IMR-90 (cell line): ENCODE measurements at places on chromosomes 12 and 14. TPM values are rescaled to one million over a fixed set of nuclear protein-coding genes. Genes with fewer than 3 reads are reported as not detected.
A peak's percentile ranks its signal among the peaks of the same experiment; 100 is the strongest.

DNA sequence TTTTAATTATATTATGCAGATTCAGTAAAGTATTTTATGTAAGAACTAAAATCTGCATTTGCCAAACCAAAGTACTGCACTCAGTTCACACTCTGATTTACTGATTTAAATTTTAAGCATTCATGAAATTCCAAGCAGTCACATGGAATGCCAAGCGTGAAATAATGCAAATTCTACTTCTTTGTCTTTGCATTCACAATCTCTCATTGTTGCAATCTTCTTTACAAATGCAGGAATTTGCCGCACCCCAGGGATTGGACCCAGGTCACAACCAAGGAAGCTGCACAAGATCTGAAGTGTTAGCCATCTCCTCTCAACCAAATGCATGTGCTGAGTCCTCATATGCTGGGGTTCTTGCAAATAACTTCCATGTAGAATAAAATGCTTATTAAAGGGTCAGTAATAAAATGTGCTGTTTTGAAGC, 71.9 kb downstream of the TUNAR start:
- DNase-seq = no peak
- no peaks in the 10 kb centered on the region for H3K4me1 ChIP-seq
- H3K4me3 ChIP-seq = no peak overlapping the region

DNA sequence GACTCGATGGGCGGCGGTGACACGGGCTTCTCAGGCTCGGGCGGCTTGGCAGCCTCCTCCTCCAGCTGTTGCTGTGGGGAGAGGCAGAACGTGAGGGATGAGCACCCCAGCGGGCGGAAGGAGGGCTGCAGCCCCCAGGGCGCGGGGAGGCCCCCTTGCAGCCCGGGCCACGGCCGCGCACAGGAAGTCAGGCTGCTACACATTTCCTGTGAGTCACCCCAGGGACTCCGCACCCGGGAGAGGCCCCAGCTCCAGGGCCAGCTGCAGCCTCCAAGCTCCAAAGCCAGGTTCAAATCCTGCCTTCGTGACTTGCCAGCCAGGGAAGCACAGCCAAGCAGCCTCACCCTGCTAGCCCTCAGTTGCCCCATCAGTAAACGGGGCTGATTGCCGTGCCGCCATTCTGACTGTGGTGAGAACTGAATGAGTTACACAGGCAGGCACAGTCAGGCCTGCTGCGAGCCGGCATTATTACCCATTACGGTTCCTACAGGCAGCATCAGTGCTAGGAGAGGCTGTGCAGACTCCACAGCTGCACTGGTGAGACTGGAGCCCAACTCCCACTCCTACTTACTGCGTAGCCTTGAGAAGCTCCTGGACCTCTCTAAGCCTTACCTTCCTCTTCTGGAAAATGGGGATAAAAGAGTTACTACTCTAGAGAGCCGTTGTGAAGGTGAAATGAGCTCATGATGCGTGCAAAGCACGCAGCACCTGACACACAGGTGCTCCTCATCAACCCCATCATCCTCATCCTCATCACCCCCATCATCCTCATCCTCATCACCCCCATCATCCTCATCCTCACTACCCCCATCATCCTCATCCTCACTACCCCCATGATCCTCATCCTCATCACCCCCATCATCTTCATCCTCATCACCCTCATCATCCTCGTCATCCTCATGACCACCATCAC, 100.9 kb downstream of the NCOR2 start:
- DNase-seq = peak; percentile 16
- H3K36me3 ChIP-seq = peaks cover 60% of the 10 kb centered on the region
- H3K27ac ChIP-seq = no peak overlapping the region
- no peaks in the 10 kb centered on the region for H3K27me3 ChIP-seq
- H3K4me1 ChIP-seq = no peaks in the 10 kb centered on the region
- H3K4me3 ChIP-seq = no peak overlapping the region

- no peaks in the 10 kb centered on the region for H3K4me1 ChIP-seq
- H3K4me3 ChIP-seq = no peak overlapping the region
- H3K27ac ChIP-seq = no peak overlapping the region
Observed at GRCh38 chr12:13702381-13702780, 279.0 kb downstream of the GRIN2B start.

GRCh38 chr14:54686219-54686870, 119.4 kb downstream of the SAMD4A start:
- H3K36me3 ChIP-seq = no peaks in the 10 kb centered on the region; the same call in 1 of the 2 replicates
- no peaks in the 10 kb centered on the region for H3K27me3 ChIP-seq
- peak overlapping the region; percentile 72; the same call in 1 of the 2 replicates for H3K27ac ChIP-seq
- peak; percentile 91 for DNase-seq
- peaks cover 46% of the 10 kb centered on the region for H3K4me1 ChIP-seq

DNA sequence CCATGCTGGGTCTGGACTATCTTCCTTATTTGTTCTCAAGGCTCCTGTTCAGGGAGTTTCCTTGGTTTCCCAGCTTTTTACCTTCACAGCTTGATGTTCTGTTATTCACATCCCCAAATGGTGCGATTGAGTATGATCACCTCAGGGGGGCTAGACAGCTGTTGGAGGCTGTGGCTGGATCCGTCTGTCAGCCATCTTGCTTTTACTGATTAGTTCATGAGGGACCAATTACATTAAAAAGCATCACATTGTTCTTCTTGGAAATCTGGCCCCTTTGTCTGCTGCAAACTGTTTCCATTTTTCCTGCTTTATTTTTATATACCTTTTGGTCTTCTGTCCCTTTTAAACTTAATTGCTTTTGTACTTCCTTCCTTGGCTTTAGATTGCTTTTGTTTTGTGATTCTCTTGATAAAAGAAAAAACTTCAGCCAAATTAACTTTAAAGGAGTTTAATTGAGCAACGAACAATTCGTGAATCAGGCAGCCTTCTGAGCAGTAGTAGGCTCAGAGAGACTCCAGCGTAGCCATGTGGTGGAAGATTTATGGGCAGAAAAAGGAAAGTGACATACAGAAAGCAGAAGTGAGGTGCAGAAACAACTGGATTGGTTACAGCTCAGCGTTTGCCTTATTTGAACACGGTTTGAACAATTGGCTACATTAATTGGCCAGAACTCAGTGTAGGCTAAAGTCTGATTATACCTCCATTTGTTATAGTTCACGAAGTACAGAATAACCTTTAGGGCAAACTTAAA, 208.7 kb downstream of the AEBP2 start:
- no peak overlapping the region for H3K27ac ChIP-seq
- H3K4me1 ChIP-seq = peaks cover 9% of the 10 kb centered on the region
- H3K27me3 ChIP-seq = no peaks in the 10 kb centered on the region
- no peak overlapping the region for H3K4me3 ChIP-seq
- no peaks in the 10 kb centered on the region for H3K36me3 ChIP-seq

- peaks cover 2% of the 10 kb centered on the region; the same call in 1 of the 2 replicates for H3K4me1 ChIP-seq
- no peak overlapping the region for H3K27ac ChIP-seq
- H3K27me3 ChIP-seq = no peaks in the 10 kb centered on the region
- DNase-seq = peak; percentile 31
Observed at GRCh38 chr14:67820428-67820971, 921 bp downstream of the RAD51B start.

DNA sequence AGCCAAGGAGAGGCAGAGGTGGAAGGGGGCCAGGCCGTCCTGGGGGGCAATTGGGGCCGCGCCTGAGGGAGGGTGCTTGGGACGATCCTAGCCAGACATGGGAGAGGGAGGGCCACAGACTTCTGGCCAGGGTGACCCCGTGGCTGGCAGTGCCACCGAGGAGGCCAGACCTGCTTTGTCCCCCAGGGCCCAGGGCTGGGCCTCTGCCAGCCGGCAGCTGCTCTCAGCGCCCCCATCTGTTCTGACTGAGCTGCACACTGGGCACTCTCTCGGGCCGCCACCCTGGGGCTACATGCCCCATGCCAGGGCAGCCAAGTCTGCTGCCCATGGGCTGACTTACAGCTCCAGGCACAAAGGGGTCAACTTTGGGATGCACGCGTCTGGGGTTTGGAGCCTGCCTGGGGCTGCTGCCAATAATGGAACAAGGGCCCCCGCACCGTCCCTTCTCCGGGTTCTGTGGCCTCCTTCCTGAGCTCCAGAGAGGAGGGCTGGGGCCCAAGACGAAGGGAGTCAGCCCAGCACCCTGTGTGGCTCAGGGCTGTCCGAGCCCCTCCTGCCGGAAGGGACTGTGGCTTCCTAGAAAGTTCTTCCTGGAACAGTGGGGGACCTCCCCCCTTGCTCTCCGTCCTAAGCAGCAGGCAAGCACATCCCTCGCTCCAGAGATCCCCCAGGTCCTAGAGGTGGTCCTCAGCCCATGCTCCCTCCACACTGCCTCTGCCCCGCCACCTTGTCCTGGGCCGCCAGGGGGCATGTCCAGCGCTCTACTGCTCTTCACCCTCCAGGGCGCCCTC, 1.1 kb downstream of the ADSS1 start:
- no peak overlapping the region for H3K27ac ChIP-seq
- peaks cover 23% of the 10 kb centered on the region for H3K4me1 ChIP-seq
- H3K4me3 ChIP-seq = peak overlapping the region; percentile 94; the same call in 1 of the 2 replicates
- H3K27me3 ChIP-seq = no peaks in the 10 kb centered on the region; the same call in 1 of the 2 replicates
- no peak for DNase-seq
- H3K36me3 ChIP-seq = peaks cover 7% of the 10 kb centered on the region; the same call in 1 of the 2 replicates

Gene SOCS2
- total RNA-seq = 12.0 and 19.4 TPM in 2 replicates

GRCh38 chr12:46402941-46403718, 30.6 kb upstream of the SLC38A2 start:
- no peak overlapping the region for H3K4me3 ChIP-seq
- H3K27me3 ChIP-seq = no peaks in the 10 kb centered on the region
- DNase-seq = peak; percentile 69
- peaks cover 22% of the 10 kb centered on the region for H3K4me1 ChIP-seq
- peak overlapping the region; percentile 98; the same call in 1 of the 2 replicates for H3K27ac ChIP-seq

GRCh38 chr12:56011509-56012090, 9.2 kb upstream of the IKZF4 start:
- no peak for DNase-seq
- no peak overlapping the region for H3K27ac ChIP-seq
- no peaks in the 10 kb centered on the region; the same call in 1 of the 2 replicates for H3K36me3 ChIP-seq
- no peaks in the 10 kb centered on the region for H3K27me3 ChIP-seq
- H3K4me3 ChIP-seq = no peak overlapping the region

DNA sequence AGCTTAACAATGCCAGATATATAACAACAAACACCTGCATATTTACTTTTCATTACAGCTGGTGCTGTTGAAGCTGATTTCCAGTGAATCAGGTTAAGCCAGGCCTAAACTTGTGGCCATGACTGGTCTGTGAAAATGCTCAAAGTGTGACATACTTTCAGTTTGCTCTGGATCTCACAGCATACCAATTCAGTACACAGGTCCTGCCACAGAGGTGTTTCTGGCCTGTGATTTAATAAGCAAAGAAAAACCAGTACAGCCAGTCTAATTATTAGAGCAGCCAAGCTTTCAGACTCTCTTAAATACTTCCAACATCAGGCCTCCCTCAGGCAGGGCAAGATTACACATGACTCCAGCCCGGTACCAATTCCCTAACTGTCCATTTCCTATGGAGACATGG, 27.4 kb upstream of the TMCC3 start:
- H3K27ac ChIP-seq = no peak overlapping the region
- no peaks in the 10 kb centered on the region; the same call in 1 of the 2 replicates for H3K27me3 ChIP-seq
- no peaks in the 10 kb centered on the region for H3K4me1 ChIP-seq
- H3K36me3 ChIP-seq = no peaks in the 10 kb centered on the region

DNA sequence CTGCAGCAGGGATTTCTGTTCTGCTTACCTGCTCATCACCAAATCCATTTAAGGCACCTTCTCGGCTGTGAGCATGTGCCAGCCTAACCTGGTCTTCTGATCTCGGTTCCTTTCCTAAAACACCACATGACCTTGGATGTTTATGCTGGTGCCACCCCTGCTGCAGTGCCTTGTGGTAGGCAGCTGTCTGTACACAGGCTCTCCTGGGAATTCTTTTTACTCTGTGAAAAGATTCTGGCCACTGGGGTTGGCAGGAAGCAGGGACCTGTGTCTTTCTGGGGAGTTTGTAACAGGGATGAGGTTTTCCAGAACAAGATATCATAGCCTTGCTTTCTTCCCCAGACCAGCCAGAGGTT, 10.4 kb upstream of the PLEKHG3 start:
- H3K27ac ChIP-seq = no peak overlapping the region
- no peak overlapping the region for H3K4me3 ChIP-seq
- H3K27me3 ChIP-seq = peaks cover 68% of the 10 kb centered on the region
- DNase-seq = no peak
- H3K36me3 ChIP-seq = no peaks in the 10 kb centered on the region

Gene TSPAN19
- total RNA-seq = not detected in 2 replicates

Gene NPFF
- total RNA-seq = not detected in 2 replicates

Gene GPR132
- total RNA-seq = under 0.01 TPM in 2 replicates

DNA sequence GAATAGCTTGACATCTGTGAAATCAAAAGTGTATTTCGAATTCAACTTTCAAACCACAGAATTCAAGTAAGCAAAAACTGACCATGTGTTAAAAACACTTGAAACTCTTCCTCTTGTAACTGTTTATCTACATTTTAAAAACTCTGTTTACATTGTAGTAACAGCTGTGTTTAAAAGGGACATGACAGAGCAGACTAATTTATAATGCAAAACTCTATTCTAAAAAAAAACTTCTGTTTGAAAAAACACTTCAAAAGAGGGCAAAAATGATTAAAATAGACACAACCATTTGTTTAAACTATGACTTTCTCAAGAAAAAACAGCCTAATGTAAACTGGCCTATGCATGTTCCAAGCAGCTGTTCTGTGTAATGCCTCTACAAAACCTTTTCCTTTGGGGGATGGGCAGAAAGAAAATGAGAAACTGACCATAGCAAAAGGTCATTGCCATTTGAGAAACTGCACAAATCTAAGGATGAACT, 149.1 kb upstream of the HMGA2 start:
- no peaks in the 10 kb centered on the region for H3K36me3 ChIP-seq
- DNase-seq = peak; percentile 87
- peaks cover 12% of the 10 kb centered on the region for H3K4me1 ChIP-seq

DNA sequence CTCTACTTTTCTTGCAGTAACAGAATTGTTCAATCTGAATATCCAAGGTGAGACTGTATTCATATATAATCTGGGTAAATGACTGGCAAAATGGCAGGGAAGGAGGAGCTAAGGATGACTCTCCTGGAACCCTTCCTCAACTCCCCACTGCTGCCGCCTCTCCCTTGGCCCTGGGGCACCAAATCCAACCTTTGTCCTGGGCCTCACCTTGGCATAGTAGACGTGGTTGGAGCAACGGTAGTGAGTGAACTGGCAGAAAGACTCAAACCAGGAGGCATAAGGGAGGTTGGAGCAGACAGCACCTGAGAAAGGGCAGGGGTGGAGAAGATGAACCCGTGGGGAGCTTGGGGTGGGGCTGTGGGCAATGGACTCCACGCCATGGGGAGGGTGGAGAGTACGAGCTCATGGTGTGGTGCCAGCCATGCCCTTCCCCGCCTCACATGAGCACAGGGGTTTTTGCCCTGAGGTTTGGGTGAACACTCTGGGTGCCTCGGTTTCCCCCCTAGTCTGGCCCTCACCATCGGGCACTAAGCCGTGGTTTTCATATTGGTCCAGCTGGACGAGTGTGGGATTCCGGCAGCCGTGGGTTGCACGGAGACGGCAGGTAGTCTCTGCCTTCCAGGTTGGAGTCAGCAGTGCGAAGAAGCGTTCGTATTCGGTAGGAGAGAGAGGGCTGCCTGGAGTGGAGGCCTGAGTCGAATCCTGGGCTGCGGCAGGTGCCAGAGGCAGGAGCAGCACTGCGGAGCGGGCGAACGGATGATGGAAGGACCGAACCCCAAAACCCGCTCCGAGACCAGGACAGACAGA, 753 bp downstream of the ACRBP start:
- no peak overlapping the region for H3K27ac ChIP-seq
- H3K27me3 ChIP-seq = peaks cover 2% of the 10 kb centered on the region; the same call in 1 of the 2 replicates
- H3K4me3 ChIP-seq = no peak overlapping the region

Gene PAN2
- 7.5 and 9.7 TPM in 2 replicates for total RNA-seq
